H1 (cell line): ENCODE measurements at places on chromosomes 2 and 18.

DNA sequence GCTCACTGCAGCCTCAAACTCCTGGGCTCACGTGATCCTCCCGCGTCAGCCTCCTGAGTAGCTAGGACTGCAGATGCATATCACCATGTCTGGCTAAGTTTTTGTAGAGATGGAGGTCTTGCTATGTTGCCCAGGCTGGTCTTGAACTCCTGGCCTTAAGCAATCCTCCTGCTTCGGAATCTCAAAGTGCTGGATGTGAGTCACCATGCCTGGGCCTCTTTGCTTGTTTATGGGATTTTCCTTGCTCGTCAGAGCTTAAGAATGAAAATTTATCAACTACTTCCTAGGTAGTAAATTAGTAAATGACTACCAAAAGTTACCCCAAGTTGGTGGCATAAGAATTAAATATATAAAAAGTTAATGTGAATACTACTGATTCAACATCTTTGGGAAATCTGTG is 51.0 kb downstream of the ACTR3 start:
- DNase-seq, result no peak

GRCh38 chr2:166042356-166042755 is 85.5 kb downstream of the SCN1A start:
- no peak for DNase-seq

DNA sequence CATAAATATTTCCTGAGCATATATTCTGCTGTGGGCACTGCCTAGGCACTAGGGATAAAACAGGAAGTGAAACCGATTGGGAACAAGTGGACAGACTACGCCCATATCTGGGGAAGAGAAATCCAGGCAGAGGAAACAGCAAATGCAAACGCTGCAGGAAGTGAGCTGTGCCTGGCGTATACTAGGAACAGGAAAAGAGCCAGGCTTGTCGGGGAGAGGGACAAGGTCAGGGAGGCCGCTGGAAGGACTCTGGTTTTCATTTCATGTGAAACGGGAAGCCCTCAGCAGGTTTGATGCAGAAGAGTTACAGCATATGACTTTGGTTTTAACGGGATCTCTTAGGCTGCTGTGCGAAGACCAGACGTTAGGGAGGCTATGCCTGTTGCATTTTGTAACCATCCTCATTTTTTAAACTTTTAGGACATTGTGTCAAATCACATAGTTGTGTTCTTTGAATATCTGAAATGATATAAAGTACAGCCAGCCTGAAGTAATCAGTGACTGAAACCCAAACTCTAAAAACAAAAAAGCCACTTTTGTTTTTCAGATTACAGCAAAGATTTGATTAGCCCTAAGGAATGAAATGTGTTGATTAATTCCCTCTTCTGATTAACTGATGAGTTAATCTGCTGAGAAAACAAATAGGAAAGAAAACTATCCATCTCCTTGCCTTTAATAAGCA is 110.2 kb upstream of the PIEZO2 start:
- DNase-seq, result no peak

- no peak for DNase-seq
These were observed 6.9 kb downstream of the HDAC4 start for GRCh38 chr2:239393941-239394340.

- DNase-seq, result no peak
These were observed 161.3 kb downstream of the INSIG2 start for GRCh38 chr2:118249531-118249930.

DNA sequence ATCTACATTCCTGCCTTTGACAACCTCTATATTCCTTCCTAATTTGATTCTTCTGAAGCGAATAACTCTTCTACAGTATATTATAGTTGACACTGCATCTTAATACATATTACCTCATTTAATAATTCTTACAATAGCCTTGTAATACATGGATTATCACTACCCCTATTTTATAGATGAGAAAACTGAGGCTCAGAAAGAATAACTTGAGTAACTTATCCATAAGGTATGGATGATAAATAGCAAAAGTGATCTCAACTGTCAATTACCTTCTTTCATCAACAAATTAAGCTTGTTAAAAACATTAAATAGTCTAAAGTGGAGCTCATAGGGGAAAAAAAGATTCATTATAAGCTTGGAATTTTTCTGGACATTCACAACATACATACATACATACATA is 4.6 kb downstream of the VPS54 start:
- DNase-seq, result no peak

DNA sequence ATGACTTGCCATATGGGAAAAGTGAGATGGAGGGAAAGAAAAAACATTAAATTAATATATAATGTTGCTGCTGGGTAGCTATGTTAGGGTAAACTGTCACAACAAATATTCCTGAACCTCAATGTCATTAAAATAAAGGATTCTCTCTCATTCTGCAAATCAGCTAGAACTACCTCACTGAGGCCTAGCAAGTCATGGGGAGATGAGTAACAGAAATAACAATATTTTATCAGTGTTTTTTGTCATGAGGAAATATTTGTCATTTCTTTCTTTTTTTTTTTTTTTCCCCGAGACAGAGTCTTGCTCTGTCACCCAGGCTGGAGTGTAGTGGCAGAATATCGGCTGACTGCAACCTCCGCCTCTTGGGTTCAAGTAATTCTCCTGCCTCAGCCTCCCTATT is 1282.3 kb upstream of the NRXN1 start:
- no peak for DNase-seq

GRCh38 chr2:24981411-24982136 is 9.8 kb upstream of the DNAJC27 start:
- DNase-seq, result no peak

- no peak for DNase-seq
These were observed 60.2 kb upstream of the AFF3 start for GRCh38 chr2:100202567-100202966.

GRCh38 chr2:60152226-60152833 is 401.1 kb downstream of the BCL11A start:
- DNase-seq, result no peak

DNA sequence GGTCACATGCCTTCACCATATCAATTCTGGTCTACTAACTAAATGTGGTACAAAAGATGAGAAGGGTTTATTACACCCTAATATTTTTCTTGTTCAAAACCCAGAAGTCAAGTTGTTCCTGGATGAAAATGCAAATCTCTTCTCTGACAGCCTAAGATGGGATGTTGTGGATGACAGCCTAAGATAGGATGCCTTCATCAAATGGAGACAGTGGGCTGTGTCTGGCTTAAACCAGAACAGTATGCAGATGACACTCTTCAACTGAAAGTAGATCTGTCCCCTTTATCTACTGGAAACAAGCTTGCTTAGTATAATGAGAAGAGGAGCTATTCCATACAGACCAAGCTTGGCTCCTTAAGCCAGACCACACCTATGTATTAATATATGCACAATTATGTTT is 17.7 kb downstream of the NXPH2 start:
- DNase-seq, result no peak

- DNase-seq, result no peak
These were observed 363.3 kb upstream of the SMIM21 start for GRCh38 chr18:75790796-75791195.

GRCh38 chr2:176152350-176153181 is 1.2 kb downstream of the HOXD4 start:
- no peak for DNase-seq

DNA sequence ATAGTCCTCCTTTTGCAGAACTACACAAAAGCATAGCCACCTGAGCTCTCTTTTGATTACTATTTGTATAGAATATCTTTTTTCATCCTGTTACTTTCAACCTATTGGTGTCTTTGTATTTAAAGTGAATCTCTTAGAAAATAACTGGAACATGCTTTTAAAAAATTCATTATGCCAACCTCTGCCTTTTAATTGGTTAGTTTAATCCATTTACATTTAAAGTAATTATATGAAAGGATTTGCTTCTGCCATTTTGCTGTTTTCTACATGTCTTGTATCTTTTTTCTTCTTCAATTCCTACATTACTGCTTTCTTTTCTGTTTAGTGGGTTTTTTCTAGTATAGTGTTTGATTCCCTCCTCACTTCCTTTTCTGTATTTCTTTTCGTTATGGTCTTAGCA is 407.5 kb upstream of the ZEB2 start:
- no peak for DNase-seq

- DNase-seq, result no peak
These were observed at the start of gene DTNB for GRCh38 chr2:25673300-25674076. Gene DTNB (minus strand): TSS chr2:25673577. CDS start chr2:25652660, 20,917 bp downstream.

DNA sequence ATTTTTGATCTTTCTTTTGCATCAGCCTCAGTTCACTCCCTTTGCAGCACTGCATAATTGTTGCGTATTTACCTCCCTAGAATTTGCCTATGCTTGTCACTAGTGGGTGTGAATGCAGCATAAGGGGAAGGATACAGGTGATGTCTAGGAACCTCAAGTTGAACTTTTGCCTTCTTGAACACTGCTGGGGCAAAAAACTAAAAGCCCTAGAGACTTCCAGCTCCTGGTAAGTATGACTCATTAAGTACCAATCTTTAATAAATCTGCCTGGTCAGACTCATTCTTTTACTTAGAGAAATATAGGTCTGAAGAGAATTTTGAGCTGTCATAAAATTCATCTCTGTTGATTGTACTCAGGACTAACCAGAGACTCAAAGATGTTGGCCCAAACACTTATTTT is 547.3 kb upstream of the FANCL start:
- no peak for DNase-seq

DNA sequence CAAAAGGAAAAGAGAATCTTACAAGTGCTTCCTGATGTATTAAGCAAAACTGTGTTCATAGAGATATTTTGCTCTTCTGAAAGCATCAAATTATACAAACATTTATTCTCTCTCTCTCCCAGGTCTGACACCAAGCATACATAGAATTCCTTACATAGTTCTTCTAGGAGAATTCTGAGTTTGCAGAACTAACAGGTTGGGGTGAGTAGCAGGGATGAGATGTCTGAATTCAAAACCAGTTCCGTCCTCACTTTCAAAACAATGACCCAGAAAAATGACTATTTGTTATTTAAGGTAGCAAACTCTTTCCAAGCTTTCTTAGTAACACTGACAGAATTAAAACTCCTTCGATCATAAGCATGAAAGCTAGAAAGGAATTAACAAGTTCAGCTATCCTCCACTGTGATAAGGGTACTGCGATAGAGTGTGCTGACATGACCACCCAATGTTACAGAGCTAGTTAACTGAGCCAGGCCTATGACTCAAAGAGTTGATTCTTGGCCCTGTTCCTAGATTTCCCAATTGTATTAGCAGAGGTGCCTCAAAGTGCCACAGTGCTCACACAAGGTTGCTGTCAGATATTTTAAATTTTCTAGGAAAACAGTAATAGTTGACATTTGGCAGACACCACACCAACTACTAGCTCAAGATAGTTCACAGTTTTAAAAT is 85.8 kb upstream of the SETBP1 start:
- no peak for DNase-seq

DNA sequence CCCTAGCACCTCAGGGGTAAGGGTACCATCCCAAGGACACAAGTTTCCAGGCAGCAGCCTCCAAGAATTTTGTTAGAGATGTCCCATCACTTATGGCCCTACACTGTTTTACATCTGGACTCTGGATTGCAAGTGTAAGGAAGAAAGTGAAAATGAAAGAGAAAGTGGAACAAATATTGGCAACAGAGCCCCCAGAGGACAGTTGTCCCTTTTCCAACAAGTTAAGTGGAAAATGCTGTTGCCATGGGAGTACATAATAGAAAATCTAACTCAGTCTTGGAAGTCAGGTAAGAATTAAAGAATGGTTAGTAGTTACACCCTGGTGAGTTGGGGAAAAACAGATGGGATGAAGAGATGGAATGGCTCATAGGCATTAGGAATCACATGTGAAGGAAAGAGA is 50.6 kb downstream of the TTC21B start:
- DNase-seq, result no peak

DNA sequence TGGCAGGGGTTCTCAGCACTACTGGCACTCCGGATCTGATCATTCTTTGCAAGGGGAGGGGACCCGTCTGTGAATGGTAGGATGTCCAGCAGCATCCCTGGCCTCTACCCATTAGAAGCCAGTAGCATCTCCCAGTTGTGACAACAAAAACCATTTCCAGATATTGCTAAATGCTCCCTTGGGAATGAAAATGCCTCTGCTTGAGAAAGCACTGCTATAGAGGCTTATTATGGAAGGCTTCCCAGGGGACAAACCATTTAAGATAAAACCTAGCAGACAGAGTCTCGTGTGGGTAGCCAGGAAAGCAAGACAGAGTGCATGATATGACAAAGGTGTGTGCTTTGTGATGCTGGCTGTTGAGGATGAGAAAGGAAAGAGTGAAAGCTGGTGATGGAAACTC is 273.7 kb downstream of the TMX3 start:
- DNase-seq, result no peak

- DNase-seq, result no peak
These were observed 161.0 kb downstream of the DDX1 start for GRCh38 chr2:15752552-15753232.

- DNase-seq, result no peak
These were observed 52.7 kb downstream of the FAM171B start for GRCh38 chr2:186746584-186746983.

DNA sequence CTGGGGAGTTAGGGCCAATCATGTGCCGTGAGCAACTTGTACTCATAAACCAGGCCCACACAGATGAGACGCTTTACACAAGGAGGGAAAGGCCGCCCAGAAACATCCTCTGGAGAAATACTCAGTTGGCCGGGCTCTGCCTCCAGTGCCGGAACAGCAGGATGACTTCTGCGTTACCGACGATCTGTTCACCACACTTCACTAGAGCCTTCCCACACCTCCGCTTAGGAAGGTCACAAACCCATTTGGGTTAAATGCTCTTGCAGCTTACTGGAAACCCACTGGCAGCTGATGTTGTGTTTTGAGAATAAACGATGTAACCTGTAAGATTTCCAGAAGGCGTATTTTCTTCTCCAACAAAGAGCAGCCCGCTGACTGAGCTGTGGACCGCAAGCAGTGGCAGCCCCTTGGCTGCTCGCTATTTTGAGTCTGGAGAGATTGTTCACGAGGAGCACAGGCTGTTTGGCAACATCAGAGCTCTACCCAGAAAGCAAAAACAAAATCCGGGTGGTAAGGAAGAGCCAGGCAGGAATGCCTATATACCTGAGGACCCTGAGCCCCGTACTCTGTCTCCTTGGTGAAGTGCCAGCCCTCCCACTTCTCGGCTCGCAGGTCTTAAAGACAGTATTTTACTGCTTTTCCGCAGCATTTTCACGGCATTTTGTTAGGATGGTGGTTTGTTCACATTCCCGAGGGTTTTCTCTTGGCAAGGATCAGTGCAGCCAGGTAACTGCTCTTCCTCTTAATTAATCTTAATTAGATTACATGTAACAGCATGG is 44.0 kb downstream of the COLEC12 start:
- DNase-seq, result no peak

- DNase-seq, result no peak
These were observed 135.5 kb downstream of the UXS1 start for GRCh38 chr2:106058469-106059137.

DNA sequence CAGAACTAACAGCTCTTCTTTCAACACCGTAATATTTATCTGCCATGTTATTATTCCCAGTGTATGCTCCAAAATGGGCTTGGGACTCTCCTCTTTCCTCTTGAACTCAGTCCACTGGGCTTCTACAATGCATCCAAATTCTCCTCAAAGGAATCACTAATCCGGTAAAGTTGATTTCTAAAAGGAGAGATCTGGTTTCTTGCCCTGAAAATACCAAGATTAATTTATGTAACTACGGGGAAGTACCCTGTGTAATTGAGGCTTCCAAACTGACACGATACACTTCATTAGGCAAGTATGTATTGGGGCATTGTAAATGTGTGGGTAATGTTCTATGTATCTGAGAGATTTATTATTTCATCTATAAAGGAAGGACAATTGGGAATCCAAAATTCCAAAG is 5.7 kb downstream of the NCKAP5 start:
- no peak for DNase-seq
